ENCODE measurements at places on chromosomes 6 and 20.

GRCh38 chr6:3795836-3796718, 44.6 kb upstream of the PXDC1 start:
- no peak for DNase-seq

- no peak for DNase-seq
Observed at GRCh38 chr6:62612471-62612870, 326.4 kb upstream of the KHDRBS2 start.

- DNase-seq, result no peak
Observed at GRCh38 chr6:52475307-52475706, 55.2 kb downstream of the EFHC1 start.

DNA sequence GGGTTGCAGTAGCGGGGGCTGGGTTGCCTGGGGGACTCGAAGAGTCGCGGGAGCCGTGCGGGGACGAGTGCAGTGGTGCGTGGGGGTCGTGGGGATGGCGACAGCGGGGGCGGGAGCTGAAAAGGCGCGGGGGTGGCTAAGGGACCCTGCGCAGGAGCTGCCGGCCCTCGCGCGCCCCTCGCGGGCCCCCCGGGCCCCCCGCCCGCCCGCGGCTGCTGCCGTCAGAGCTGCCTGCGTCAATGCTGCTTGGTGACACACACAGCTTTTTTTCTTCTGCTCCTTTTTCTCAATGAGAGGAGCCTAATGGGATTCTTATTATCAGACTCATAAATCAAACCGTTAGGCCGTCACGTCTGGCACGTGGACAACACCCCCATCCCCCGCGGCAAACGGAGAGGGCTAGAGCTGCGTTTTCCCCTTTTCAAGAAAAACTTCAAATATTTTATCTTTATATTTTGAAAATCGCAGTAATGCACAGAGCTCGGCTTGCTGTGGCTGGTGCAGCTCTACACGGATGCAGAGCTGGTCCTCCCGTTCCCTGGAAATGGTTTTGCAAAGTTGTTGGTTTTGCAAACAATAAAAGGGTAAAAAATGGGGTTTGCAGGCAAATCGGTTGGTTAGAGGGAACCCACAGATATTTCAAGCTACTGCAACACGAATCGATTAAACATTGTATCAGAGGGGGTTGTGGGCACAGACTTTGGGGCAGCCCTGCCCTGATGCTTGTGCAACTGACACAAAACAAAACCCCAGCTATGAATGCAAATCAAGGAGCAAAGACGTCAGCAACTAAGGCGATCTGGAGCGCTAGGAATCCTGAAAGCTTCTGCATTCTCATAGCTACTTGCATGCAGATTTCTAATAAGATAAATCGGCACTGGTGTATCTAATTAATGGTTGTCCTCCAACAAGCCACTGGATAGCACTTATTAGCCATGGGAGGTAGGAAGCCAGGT, 161.4 kb downstream of the TBXT start:
- no peak for DNase-seq

- DNase-seq, result no peak
Observed at GRCh38 chr6:3208098-3208774, 19.2 kb downstream of the TUBB2B start.

DNA sequence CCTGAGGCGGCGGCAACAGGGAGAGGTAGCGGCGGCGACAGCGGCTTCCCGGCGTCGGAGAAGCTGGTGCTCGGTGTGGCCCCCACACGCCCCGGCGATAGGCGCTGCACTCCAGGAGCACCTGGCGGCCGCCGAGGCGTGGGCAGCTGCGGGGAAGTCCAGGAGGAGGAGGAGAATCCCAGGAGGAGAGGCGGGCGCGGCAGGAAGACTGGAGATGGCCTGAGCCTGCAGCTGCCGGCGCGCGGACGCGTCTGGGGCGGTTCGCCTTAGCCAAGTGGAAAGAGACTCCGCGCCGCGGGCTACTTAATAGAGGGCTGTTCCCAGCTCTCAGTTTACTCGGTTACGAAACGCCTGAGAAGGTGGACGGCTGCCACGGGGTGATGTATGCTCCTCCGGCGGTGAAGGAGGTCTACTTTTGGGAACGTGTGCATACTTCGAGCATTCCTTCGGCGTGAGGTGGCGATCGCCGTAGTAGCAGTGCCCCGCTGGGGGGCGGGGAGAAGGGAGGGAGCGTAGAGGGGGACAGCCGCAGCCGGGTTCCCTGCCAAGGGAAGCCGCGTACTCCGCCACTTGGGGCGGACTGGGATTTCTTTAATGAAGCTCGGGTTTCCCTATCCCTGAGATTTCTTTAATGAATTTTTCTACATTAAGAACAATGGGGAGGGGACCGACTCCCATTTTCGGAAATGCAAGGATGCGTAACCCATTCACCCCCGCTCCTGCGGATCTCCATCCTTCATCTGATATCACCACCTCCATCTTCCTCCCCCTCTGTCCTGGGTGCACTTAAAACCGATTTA, at the start of gene COL12A1:
COL12A1 (minus strand) TSS at position 278 of the 800 bp plus-strand sequence. CDS start 3,261 bp downstream, outside the sequence.
- DNase-seq, result peak; percentile 0

DNA sequence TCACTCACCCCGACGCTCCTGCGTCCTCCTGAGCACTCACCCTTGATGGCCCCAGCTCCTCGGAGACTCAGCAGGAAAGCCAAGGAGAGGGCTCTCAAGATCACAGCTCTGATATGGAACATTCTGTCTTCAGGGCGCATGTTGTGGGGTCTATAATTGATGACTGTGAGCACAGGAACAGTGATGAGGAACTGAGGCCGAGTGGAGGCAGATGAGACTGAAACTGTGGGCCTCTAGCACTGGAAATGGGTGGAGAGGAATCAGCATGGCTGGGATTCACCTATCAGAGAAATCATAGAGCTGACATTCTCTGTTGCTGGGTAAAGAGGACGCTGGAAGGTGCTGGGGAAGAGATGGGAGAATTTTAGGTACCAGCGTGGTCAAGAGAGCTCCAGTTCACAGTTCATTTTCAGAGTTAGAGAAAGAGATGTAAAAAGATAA, at the start of gene HLA-DPA1:
HLA-DPA1 (minus strand) TSS at position 219 of the 441 bp plus-strand sequence.
- no peak for DNase-seq

- DNase-seq, result peak; percentile 39
Observed at GRCh38 chr6:33904050-33904746, 100.4 kb upstream of the MLN start.

DNA sequence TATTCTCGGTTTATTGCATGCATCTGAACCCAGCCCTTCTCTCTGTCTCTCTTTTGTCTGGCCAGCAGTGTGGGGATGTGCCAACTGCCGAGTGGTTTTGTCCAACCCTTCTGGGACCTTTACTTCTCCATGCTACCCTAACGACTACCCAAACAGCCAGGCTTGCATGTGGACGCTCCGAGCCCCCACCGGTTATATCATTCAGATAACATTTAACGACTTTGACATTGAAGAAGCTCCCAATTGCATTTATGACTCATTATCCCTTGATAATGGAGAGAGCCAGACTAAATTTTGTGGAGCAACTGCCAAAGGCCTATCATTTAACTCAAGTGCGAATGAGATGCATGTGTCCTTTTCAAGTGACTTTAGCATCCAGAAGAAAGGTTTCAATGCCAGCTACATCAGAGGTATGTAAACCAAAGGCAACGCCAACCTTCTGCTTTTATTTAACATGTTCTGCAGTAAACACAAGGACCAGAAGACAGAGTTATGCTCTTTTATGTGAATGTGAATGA, 65.8 kb downstream of the ADGRG6 start:
- no peak for DNase-seq

GRCh38 chr20:22768266-22769178, 184.2 kb upstream of the FOXA2 start:
- DNase-seq, result no peak

GRCh38 chr6:135314543-135314942, 133.4 kb downstream of the MYB start:
- DNase-seq, result no peak

GRCh38 chr20:44115762-44116644, 71.0 kb downstream of the JPH2 start:
- DNase-seq, result no peak

GRCh38 chr6:155434829-155435423, 20.7 kb downstream of the NOX3 start:
- DNase-seq, result no peak

DNA sequence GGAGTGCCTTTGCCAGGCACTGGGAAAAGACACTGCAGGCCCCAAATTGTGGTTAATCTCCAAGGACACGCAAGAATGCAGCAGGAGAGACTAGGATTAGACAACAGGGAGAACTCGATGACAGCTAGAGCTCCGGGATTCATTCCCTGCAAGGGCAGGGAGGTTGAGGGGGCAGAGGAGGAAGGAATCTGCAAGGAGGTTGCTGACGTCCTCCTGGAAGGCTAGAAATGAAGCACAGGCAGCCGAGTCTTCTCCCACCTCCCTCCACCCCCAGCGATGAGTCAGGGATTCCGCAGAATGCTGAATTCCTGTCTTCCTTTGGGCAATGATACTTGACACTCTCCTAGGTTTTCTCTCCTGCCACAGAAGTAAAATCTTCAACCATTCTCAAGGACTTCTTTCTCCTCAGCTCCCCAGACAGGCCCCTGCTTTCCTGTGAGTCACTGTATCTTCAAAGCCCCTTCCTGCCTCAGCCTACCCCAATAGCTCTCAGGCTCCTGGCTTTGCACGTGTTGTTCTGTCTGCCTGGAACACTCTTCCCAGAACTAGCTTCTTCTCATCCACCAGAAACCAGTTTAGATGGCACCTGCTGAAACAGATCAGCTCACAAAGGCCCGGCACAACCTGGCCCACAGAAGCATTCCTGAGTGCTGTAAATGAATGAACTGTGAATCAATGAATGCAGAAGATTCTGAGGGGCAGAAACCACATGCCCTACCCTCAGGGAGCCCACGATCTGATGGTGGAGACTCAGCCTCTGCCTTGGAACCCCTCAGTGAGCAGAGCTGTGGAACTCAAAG, 85.6 kb downstream of the MRPL14 start:
- DNase-seq, result no peak

DNA sequence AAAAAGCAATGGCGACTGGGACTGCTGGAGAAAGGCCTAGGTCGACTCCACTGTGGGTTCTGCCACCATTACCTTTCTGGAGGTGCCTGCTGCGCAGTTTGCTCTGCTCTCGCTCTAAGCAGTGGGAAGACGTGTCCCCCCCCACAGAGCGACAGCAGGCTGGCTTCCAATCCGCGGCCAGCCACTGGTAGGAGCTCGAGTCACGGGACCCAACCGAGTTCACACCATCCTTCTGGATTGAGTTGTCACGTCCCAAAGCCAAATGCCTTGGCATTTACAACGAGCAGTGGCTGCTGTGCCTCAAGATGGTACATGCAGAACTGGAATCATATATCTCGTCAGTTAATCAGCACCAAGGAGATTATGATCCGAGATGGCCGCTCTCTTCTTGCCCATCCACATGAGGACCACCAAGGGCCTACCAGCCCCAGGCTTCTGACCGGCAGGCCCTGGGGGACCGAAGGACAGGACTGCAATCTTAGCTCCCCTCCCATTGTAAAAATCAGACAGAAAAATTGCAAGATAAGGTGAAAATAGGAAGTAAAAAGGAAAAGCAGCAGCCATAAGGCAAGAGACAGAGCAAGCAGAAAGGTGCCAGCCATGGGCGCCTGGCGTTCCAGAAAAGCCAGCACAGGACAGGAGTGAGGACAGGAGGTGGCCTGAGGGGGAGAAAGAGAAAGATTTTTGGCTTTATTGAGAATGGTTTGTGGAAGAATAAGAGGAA, 74.4 kb downstream of the TRAM2 start:
- no peak for DNase-seq

- no peak for DNase-seq
Observed at GRCh38 chr20:62802026-62802712, 2.5 kb upstream of the OGFR start.

- no peak for DNase-seq
Observed at GRCh38 chr6:22030730-22031619, 265.9 kb downstream of the PRL start.

- peak; percentile 51 for DNase-seq
Observed at GRCh38 chr6:24936641-24937317, 1.0 kb upstream of the RIPOR2 start.

- DNase-seq, result no peak
Observed at GRCh38 chr20:5687884-5688283, 62.3 kb upstream of the SHLD1 start.

DNA sequence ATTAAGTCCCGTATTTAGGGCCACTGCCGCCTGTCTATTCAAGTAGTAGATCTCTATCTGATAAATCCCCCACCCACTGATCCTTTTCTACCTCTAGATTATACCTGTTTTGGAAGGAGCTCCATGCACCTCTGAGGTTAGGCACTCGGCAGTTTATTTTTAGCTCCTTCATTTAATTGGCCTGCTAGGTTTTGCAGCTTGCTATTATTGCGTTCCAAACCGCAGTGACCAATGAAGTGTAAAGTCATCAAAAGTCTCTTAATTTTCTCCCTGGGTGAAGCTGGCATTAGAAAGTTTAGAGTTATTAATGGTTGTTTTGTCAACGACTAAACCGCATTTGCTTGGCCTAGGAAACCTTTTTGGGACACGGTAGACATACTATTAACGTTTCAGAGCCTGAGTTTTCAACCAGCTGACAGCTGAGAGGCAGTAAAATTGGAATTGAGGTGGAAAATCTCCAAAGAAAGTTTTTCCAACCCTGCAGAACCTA, 60.0 kb downstream of the RFPL4B start:
- no peak for DNase-seq

All from activated CD4-positive, alpha-beta T cell treated with anti-CD3 and anti-CD28 coated beads, Interleukin-2, amount 50 U/mL, for 4 hours (primary cell).